ENCODE measurements at places on chromosomes 5 and 9.

GRCh38 chr9:129334105-129334935 is 156.3 kb upstream of the IER5L start:
- no peak for DNase-seq

GRCh38 chr5:73692166-73692640 is 66.2 kb downstream of the ARHGEF28 start:
- DNase-seq = peak; percentile 23

GRCh38 chr9:108652851-108653250 is 202.9 kb downstream of the ACTL7B start:
- DNase-seq = no peak

- DNase-seq = no peak
These were observed 66.1 kb upstream of the SMC5 start for GRCh38 chr9:70192707-70193106.

GRCh38 chr5:79793304-79793703 is 103.7 kb downstream of the CMYA5 start:
- DNase-seq = no peak

GRCh38 chr5:24141046-24141445 is 503.7 kb downstream of the CDH10 start:
- DNase-seq = no peak

- no peak for DNase-seq
These were observed 54.2 kb downstream of the PRELID2 start for GRCh38 chr5:145780982-145781381.

GRCh38 chr5:1781107-1781506 is 18.5 kb downstream of the MRPL36 start:
- DNase-seq = no peak

- peak; percentile 67 for DNase-seq
These were observed 56.8 kb downstream of the FEM1C start for GRCh38 chr5:115487756-115488155.

DNA sequence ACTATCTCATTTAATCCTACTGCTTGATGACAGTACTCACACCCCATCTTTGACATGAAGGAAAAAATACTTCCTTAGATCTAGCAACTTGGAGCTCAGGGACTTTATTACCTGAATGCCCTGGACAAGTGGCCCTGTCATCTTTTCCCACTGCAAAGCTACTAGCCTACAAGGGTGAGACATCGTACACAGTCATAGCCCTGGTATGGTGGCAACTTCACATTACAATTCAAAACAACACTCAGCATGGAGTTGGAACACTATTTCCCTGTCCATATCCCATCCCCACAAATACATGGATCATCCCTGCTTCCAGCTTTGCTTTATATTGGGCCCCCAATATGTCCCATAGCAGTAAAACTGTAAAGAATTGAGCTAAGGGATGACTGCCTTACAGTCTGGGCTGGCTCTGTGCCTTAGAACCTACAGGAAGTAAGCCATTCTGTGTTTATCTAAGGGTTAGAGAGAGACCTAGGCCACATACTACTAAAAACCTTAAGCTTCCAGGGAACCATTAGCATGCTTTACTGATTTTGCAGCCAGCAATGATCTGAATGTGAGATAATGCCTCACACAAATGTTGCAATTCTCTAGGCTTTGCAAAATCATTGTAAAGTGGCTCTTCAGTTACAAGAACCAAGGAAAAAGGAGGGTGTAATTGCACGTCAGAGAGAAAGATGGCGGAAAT is 55.9 kb downstream of the OTULIN start:
- DNase-seq = no peak

- no peak for DNase-seq
These were observed 323.6 kb downstream of the NTRK2 start for GRCh38 chr9:84993105-84993504.

GRCh38 chr5:177382423-177383029 is 1.7 kb upstream of the SLC34A1 start:
- DNase-seq = no peak

DNA sequence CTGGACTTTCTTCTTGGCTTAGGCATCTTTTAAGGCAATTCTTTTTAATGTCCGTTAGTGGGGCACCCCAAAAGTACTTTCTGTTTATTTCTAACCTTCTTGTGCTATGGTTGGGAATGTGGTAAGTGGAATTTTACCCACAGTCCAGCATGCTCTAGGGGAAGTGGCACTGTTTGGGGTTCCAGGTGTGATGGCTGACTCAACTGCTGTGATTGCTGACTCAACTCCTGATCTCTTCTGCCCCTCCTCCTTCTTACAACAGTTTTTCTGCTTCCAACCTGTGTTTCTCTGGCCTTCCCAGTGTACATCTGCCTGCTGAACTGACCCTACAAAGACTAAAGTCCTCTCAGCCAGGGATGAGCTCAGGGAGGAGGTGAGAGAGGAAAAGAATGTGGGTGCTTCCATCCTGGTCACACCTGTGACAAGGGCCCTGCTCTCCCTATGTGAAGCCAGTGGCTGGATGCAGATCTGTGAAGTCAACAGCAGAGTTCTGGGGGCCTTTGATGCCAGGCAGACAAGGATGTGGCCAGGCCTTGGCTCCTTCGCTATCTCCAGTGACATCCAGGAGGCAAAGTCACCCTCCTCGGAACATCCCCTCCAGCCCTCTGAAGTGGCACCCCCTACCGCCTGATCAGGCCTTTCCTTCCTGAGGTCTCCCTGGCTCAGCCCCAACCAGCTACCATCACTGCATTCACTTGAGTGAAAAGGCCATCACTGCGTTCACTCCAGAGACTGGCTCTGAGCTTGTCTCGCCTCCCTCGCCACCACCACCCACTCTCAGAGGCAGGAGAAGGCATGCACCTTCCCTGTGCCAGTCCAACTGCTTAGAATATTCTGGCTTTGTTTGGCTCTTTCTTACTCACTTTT is 72.2 kb downstream of the C5orf15 start:
- DNase-seq = no peak

DNA sequence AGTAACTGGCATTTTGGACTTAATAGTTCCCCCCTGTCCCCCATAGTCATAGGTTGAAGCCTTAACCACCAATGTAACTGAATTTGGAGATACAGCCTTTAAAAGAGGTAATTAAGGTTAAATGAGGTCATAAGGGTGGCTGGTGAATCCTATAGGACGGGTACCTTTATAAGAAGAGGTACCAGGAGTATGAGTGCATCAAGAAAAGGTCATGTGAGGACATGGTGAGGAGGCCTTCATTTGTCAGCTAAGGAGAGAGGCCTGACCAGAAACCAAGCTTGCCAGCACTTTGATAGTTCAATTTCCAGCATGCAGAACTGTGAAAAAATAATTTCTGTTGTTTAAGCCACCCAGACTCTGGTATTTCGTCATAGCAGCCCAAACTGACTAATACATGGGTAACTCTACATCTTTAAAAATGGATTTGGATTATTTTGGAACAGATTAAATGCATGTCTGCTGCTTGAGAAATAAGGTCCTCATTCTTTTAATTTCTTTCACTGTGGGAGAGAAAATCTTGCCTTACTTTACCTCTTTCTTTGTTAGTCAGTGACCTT is 9.7 kb downstream of the RASA1 start:
- DNase-seq = no peak

DNA sequence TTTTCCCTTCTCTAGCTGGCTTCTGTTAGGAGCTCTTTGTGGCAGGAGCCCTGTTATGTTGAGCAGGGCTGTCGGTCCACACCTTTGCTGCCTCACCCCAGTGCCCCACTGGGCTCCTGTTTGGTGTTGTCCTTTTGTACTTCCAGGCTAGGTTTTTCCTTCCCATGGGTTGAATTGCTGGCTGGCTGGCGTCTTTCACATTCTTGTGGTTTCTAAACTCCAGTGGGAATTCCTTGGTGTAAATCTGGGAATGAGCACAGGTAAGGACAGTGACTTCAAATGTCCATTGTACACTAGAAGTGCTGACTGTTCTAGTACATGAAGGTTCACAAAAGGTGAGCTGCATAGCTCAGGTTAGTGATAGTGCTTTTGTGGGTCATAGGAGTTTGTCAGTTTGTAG is 30.4 kb downstream of the RASGRF2 start:
- no peak for DNase-seq

- DNase-seq = no peak
These were observed 121.5 kb downstream of the EHMT1 start for GRCh38 chr9:137740312-137740711.

All from activated CD4-positive, alpha-beta T cell treated with anti-CD3 and anti-CD28 coated beads, Interleukin-10, Interleukin-2, amounts not matched to agents 100 ng/mL and 50 ng/mL, durations not matched to agents 16 hours and 8 hours (primary cell).